ENCODE measurements at places on chromosomes 7 and 10. TPM values are rescaled to one million over a fixed set of nuclear protein-coding genes. Genes with fewer than 3 reads are reported as not detected.

DNA sequence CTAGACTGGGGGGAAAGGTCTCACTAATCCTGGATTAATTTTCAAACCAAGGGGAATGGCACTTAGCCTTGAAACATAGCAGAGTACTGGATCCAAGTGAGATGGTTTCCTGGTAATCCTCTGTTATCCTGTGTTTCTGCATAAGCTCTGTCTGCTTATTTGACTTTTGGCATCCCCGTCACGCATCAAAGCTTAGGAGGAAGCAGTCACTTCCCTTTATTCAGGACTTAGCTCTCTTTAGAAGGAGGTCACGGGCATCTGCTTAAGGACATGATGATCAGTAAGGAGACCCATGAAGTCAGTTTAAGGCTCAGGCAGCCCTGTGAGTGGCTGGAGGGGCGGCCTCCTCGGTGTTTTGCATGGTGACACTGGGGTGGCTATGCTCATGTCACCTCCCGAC lies 30.0 kb downstream of the TSPAN15 start:
- DNase-seq: no peak

- DNase-seq: no peak
These were observed 46.3 kb upstream of the HBP1 start for GRCh38 chr7:107122486-107122911.

DNA sequence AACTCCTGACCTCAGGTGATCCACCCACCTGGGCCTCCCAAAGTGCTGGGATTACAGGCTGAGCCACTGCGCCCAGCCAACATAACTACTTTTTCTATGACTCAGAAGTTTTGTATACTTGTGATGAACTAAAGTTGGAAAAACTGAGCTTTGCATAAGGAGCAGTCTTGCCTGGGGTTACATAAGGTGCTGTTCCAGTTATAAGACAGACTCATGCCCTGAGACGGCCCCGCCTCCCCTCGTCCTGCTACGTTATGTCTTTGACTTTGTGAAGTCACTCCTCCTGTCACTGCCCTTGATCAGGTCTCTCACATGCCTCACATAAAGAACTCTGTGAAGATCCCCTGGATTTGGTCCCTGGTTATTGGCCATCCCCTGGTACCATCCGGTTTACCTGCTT lies 40.4 kb upstream of the OPN4 start:
- no peak for DNase-seq

DNA sequence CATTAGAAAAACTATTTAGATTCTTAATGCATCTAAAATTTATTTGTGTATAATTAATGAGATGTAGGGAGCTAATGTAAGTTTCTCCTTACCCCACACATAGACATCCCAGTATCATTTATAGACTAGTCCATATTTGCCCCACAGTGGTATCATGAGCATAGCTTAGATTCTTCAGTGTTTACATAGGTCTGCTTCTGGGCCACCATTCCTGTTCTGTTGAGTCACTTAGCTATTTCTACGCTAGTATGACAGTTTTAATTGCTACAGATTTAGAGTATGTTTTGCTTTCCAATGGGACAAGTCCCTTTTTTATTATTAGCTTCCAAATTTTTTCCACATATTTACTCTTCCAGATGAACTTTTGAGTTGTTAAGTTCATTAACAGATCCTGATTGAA lies 69.4 kb downstream of the MCMBP start:
- DNase-seq: no peak

DNA sequence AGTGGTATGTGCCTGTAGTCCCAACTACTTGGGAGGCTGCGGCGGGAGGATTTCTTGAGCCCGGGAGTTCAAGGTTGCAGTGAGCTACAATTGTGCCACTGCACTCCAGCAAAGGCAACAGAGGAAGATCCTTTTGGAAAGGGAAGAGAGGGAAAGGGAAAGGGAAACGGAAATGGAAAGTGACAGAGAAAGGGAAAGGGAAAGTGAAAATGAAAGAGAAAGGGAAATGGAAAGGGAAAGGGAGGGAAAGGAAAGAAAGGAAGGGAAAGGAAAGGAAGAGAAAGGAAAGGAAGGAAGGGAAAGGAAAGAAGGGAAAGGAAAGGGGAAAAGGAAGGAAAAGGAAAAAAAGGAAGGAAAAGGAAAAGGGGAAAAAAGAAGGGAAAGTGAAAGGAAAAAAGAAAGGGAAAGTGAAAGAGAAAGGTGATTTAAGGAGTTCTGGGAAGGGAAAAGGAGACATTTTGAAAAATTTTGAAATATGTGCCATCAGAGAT lies 2.3 kb upstream of the ZC3HAV1 start:
- no peak for DNase-seq

DNA sequence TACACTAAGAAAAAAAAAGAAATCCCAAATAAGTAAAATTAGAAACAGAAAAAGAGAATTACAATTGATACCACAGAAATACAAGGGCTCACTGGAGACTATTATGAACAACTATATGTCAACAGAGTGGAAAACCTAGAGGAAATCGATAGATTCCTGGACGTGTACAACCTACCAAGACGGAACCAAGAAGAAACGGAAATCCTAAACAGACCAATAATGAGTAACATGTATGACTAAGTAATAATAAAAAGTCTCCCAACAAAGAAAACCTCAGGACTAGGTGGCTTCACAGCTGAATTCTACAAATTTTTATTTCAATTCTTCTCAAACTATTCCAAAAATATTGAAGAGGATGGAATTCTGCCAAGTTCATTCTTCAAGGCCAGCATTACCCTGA lies 13.9 kb downstream of the DIP2C start:
- no peak for DNase-seq

DNA sequence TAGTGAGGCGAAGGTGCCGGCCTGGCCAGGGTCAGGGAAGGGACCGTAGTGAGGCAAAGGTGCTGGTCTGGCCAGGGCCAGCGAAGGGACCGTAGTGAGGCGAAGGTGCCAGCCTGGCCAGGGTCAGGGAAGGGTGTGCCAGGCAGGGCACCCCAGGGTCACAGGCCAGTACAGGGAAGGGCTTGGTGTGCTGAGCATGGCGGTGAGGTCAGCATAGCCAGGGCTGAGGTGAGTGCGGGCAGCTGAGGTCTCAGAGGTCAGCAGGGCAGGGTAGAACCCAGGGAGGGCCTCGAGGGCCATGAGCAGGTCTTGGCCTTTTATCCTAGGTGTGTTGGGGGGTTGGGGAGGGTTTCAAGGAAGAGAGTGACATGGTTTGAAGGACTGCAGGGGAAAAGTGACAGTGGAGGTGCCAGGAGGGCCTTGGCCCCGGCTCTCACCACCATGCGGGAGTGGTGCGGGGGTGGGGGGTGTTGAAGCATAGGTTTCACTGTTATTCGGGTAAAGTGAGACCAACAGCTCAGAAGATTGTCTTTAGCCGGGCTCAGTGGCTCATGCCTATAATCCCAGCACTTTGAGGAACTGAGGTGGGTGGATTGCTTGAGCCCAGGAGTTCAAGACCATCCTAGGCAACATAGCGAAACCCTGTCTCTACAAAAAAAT lies 93.3 kb downstream of the CHST15 start:
- DNase-seq: peak; percentile 74

DNA sequence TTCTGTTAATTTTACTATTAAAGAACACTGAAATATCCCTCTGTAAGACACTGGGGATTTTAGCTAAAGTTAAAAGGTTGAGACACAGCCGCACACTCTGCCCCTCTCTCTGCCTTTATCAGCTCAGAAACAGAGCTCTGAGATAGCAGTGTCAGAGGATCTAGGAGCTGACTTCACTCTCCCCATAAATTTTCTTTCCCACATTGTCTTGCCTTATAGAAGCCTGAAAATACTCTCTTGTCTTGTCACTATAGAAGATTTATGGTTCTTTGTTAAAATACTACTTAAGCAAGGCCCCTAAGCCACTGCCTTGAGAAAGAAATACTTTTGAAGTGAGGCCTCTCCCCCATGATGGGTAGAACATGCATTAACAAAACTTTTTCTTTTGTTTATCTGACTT lies 105.7 kb upstream of the C10orf90 start:
- no peak for DNase-seq

DNA sequence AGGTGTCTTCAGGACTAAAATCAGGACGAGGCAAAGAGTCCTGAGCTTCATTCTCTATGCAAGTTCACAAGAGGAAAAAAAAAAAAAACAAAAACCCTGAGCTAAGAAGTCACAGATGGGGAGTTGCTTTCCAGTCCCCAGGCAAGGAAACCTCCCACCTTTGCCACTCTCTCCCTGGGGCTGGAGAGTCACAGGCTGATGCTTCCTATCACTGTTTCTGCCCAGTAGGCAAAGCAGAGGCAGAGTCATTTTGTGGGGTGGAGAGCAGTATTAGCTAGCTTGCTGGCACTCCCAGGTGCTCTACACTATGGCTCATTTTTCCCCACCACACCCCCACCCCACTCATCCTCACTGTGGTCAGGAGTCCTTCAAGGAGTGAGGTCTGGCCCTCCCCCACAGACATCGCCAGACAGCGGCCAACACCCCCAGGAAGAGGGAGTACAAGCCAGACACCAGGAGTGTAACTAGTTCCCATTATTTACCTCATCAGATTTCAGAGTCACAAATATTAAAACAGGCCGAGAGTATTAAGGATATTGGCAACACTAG lies 34.6 kb upstream of the UNC5B start:
- no peak for DNase-seq

GRCh38 chr7:145753004-145753403 lies 363.6 kb upstream of the CNTNAP2 start:
- no peak for DNase-seq

- DNase-seq: no peak
These were observed 1077.8 kb downstream of the KCNMA1 start for GRCh38 chr10:76559892-76560220.

DNA sequence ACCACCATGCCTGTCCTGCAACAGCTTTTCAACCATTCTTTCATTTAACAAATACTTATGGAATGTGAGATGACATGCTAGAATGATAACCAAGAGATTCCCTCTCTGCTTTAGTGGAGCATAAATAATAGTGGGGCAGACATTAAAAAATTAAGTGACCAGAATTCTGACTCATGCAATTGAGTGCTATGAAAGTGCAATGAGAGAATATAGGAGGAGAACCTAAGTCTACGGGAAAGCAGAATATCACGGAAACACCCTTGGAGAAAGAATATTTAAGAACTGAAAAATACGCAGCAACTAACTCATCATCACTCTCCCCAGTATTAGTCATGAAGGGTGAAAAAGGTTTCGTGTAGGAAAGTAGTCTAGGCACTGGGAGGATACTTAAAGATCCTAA lies 7.1 kb downstream of the KIF5B start:
- no peak for DNase-seq

DNA sequence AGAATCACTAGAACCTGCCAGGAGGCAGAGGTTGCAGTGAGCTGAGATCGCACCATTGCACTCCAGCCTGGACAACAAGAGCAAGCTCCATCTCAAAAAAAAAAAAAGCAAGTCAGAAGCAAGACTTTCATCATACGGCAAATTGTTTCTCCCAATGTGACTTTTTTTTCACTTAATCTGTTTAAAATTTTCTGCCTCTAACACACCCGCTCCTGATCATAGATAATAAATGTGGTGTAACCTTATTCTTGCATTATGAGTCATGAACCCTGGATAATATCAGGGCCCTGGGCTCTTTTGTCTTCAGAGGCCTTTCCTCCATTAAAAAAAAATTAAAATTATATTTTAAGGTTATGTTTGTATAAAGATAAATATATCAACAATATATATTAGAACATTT lies 111.4 kb upstream of the JCAD start:
- DNase-seq: no peak

DNA sequence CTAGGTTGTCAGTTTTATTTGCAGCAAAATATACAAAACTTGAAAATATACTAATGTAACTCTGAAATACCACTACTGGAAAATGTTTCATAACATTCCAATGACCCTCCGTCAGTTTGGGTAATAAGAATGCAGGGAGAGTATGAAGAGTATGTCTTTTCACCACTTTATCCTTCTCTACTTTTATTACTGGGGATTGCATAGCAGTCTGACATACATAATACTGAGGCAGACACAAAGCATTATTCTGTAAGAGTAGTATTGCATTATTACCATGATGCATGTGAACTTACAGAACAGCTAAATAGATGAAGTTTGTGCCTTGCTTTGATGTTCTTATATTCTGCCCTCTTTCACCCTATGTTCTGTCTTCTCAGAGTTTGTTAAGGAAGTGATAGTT lies 151.8 kb upstream of the TPK1 start:
- DNase-seq: no peak

Gene TMEM176B
- 75.5 TPM for total RNA-seq

Gene TMEM178B
- total RNA-seq: 2.6 TPM

Gene NXPH1
- total RNA-seq: not detected

All from spleen (tissue), 13 donors.